NCI-H460 (cell line): ENCODE measurements at places on chromosomes 11 and 22.

DNA sequence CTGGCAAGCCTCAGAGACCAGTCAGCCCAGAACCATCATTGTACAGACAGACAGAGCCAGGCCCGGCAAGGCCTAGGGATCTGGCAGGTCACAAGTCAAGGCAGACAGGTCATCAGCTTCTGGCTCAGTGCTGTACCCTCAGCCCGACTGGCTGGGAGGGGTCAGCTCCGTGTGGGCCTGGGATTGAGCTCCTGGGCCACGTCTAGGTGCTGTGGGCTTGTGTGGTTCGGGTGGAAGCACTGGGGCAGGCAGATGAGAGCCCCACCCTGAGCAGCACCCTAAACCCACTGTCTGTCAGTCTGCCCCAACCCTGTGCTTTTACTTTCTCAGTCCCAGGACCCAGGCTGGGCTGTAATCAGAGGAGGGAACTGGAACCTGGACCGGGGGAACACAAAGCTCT is 26.9 kb upstream of the P2RY2 start:
- no peak for DNase-seq

- DNase-seq: no peak
These were observed 60.2 kb upstream of the PPARA start for GRCh38 chr22:46090036-46090591.

- DNase-seq: no peak
These were observed at the start of gene ARHGAP20 for GRCh38 chr11:110711776-110712658. Gene ARHGAP20 (minus strand): TSS chr11:110712437. CDS start chr11:110712231, 206 bp downstream.

- DNase-seq: no peak
These were observed 38.5 kb upstream of the GRAMD4 start for GRCh38 chr22:46581538-46582244.

DNA sequence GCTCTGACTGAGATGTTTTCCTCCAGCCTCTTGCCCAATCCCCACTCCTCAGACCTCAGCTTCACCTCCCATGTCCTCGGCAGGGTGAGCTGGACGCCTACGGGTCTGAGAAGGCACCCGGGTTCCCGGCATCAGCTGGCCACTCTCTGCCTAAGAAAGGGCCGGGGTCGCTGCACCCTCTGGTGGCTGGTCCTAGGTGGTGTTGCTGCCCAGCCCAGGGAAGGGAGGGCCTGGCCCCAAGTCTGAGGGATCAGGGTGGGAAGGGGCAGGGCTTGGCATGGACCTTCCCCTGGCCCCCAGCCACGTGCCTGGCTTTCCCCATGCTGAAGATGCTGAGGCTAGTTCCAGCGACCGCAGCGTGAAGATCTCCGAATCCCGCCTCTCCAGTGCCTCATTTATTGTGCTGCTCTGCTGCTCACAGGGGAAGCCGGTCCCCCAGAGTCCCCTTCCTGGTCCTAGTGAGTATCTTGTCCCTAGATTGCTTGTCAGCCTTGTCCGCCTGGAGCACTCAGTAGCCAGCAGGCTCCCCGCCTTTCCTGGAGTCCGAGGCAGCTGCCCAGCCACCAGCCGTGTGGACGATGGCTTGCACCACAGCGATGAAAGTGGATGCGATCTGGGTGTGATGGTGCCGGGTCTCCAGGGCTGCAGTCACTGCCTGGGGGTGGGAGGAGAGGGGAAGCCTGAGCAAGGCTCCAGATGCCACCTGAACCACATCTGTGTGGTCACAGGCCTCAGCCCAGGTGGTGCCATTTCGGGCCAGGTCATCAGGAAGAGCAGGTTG is 2.9 kb upstream of the GGT5 start:
- peak; percentile 62 for DNase-seq

- DNase-seq: no peak
These were observed 70.3 kb downstream of the SOX6 start for GRCh38 chr11:16286095-16286494.

GRCh38 chr11:63512816-63513215 is 6.9 kb downstream of the LGALS12 start:
- no peak for DNase-seq

GRCh38 chr11:115682888-115683287 is 178.7 kb upstream of the CADM1 start:
- no peak for DNase-seq

DNA sequence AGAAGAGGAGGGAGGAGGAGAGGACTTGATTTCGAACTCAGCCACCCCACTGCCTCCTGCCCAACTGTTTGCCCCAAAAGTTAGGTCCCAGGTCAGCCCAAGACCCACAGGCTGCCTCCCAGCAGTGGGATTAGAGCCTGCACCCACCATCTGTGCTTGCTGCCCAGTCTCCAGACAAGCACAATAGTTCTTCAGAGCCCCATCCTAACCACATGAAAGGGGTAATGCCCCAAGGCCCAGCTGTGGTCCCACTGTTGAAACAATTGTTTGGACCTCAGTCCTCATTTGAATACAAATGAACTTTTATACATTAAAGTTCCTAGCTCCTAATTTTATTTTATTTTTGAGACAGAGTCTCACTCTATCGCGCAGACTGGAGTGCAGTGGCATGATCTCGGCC is 5.4 kb upstream of the VPS51 start:
- DNase-seq: no peak

GRCh38 chr11:130562549-130562948 is 114.1 kb downstream of the ADAMTS15 start:
- no peak for DNase-seq

DNA sequence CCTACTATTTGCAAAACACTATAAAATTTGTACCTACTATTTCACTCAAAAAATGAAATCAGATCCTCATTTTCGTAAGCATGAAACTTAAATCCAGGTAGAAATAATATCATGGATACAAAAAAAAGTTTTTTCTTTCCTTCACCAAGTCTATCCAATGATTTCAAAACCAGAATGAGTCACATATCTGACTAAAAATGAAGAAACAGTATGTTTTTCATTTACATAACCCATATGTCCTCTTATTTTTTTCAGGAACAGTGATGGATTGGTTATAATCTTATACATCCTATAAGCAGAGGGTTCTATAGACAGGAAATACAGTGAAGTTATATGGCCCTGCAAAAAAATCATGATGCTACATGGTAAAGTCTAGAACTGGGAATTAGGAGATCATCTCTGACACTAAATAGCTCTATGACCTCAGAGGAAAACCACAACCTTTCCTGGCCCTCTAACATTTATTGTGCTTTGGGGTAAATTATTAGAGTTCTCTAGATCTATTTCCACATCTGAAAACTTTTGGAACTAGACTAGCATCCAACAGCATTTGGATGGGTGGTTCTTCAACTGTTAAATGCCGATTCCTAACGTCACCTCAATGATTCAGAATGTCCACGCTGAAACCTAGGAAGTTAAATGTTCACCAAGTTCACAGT is 10.9 kb downstream of the MTMR2 start:
- no peak for DNase-seq

DNA sequence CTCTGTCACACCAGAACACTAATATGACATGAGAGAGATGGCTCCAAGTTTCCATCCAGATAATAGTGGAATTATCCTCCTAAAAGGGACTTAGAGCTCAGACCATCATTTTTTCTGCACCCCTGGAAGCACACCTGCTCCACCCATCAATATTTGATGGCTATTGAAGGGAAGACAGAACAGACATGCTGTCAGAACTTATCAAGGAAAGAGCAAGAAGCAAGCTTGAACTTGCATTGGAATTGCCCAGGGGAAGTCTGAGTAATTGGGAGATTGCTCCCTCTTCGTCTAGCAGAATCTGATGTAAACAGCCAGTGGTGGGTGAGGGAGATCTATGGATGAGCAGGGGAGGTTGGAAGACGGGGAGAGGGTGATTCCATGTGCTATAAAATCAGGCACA is 874.4 kb upstream of the TENM4 start:
- no peak for DNase-seq

- DNase-seq: no peak
These were observed 107.7 kb upstream of the PARVA start for GRCh38 chr11:12269446-12270214.
